Chondrocyte (in vitro differentiated cells): ENCODE measurements at places on chromosomes 1 and 21. TPM values are rescaled to one million over a fixed set of nuclear protein-coding genes. Genes with fewer than 3 reads are reported as not detected.

The PADI4 gene
- 0.60 TPM in 1 of 3 replicates, not detected in the others for total RNA-seq

The SRP9 gene
- 190 to 207 TPM (median 200 TPM) in 3 replicates for total RNA-seq

The COL6A1 gene
- total RNA-seq: 994 to 1,063 TPM (median 1,052 TPM) in 3 replicates

The AMPD1 gene
- total RNA-seq: not detected in 3 replicates

The GPR37L1 gene
- not detected in 3 replicates for total RNA-seq

The RPAP2 gene
- total RNA-seq: 24.5 to 30.5 TPM (median 25.3 TPM) in 3 replicates

DNA sequence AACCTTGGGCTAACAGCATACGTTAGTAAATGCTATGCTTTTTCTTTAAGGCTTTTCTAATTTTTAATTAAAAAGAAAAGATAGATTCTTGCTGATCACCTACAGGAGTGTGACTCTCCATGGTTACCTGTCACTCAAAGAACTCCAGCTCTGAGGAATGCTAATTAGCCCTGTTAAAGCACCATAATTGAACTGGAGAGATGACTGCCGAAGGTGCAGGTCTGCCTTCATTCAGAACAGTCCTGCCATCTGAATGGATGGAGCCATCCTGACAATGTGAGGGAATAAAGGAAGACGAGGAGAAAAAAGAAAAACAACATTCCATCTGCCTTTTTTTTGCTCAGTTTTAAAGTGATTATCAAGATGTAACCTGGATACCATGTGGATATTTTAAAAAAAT, 94.6 kb downstream of the ATP6V1G3 start:
- H3K27ac ChIP-seq: no peak overlapping the region
- peaks cover 38% of the 10 kb centered on the region for H3K4me1 ChIP-seq
- no peaks in the 10 kb centered on the region for H3K27me3 ChIP-seq
- DNase-seq: no peak
- no peaks in the 10 kb centered on the region for H3K36me3 ChIP-seq

GRCh38 chr1:245195398-245195797, 40.6 kb downstream of the KIF26B start:
- H3K4me1 ChIP-seq: peaks cover 18% of the 10 kb centered on the region
- H3K27me3 ChIP-seq: no peaks in the 10 kb centered on the region
- H3K27ac ChIP-seq: no peak overlapping the region
- H3K36me3 ChIP-seq: peaks cover 7% of the 10 kb centered on the region
- H3K4me3 ChIP-seq: no peak overlapping the region
- no peak for DNase-seq

- no peak for DNase-seq
- H3K27me3 ChIP-seq: no peaks in the 10 kb centered on the region
- H3K36me3 ChIP-seq: peaks cover 2% of the 10 kb centered on the region
- no peak overlapping the region for H3K27ac ChIP-seq
- H3K4me1 ChIP-seq: peaks cover 18% of the 10 kb centered on the region
These were observed 11.7 kb downstream of the UBE2G2 start for GRCh38 chr21:44789880-44790279.

DNA sequence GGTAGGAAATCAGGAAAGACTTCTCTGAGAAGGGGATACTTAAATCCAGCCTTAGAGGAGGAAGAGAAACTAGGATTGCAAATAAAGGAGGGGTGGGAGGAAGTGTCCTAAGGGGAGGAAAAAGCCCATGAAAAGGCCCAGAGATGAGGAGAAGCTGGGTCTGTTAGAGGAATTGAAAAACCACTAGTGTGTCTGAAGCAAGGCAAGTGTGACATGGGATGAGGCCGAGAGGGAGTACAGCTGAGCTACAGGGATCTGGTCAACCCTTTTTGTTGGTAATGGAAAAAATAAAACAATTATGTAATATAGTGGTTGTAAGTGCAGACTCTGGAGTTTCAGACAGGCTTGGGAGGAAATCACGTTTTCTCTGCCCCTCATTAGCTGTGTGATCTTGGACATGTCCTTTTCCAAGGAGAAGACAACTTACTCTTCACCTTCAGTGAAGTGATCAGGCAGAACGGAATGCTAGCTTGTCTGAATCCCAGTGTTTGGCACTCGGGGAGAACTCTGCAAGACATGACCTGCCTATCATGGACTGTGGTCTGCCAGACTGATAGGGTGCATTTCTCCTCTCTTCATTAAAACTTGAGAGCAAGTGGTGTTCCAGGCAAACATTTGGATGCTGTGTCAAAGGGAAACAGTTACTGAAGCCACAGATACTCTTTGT, 7.4 kb upstream of the S100A10 start:
- peak overlapping the region; percentile 36 for H3K27ac ChIP-seq
- peaks cover 8% of the 10 kb centered on the region for H3K4me1 ChIP-seq
- H3K27me3 ChIP-seq: peaks cover 28% of the 10 kb centered on the region
- no peaks in the 10 kb centered on the region for H3K36me3 ChIP-seq
- no peak overlapping the region for H3K4me3 ChIP-seq

- H3K36me3 ChIP-seq: no peaks in the 10 kb centered on the region
- no peak overlapping the region for H3K27ac ChIP-seq
- DNase-seq: no peak
- H3K4me1 ChIP-seq: peaks cover 3% of the 10 kb centered on the region
- no peaks in the 10 kb centered on the region for H3K27me3 ChIP-seq
These were observed 10.7 kb upstream of the TARBP1 start for GRCh38 chr1:234489698-234490077.

DNA sequence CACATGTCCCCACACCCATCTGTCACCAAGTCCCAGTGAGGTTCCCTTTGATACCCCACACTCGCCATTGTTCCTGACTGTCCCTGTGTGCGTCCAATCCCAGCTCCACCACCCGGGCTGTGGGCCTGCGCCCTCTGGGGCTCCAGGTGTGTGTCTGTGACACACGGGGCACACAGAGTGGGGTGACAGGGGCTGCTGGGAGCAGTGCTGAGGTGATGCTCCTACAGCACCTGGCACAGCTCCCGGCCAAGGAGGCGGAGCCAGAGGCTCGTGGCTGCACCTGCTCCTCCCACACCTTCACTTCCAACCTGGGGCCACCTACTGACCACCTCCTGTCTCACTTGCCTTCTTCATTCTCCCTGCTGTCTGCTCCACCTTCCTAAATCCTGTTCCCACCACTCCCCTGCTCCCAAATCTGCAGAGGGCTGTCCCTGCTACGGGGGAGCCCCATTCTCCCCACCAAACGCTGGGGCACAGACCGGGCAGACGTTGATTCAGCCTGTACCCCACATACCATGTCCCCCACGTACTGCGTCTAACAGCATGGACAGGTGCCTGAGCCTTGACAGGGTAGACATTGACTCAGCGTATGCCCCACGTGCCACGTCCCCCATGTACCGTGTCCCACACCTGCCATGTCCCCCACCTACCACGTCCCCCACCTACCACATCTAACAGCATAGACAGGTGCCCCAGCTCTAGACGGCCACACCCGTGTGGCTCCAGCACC, 16.4 kb downstream of the WDR4 start:
- DNase-seq: no peak
- peaks cover 4% of the 10 kb centered on the region for H3K4me1 ChIP-seq
- peaks cover 12% of the 10 kb centered on the region for H3K36me3 ChIP-seq
- H3K27me3 ChIP-seq: no peaks in the 10 kb centered on the region

- H3K4me3 ChIP-seq: no peak overlapping the region
- H3K4me1 ChIP-seq: peaks cover 18% of the 10 kb centered on the region
- no peaks in the 10 kb centered on the region for H3K36me3 ChIP-seq
- no peaks in the 10 kb centered on the region for H3K27me3 ChIP-seq
- no peak for DNase-seq
- no peak overlapping the region for H3K27ac ChIP-seq
These were observed 86.0 kb downstream of the LRRC53 start for GRCh38 chr1:74426208-74426937.
